ENCODE measurements at places on chromosomes 4 and X.

- no peak for DNase-seq
These were observed 11.6 kb downstream of the LPAR4 start for GRCh38 chrX:78759081-78759480.

GRCh38 chr4:76434901-76435527, at the start of gene SHROOM3:
TSS of gene SHROOM3 (plus strand) at chr4:76435229. CDS start at chr4:76436053, 824 bp downstream.
- peak; percentile 35 for DNase-seq

GRCh38 chr4:123338715-123339114, 57.9 kb upstream of the SPRY1 start:
- DNase-seq: no peak

GRCh38 chrX:68487924-68488323, 10.9 kb upstream of the YIPF6 start:
- DNase-seq: no peak

DNA sequence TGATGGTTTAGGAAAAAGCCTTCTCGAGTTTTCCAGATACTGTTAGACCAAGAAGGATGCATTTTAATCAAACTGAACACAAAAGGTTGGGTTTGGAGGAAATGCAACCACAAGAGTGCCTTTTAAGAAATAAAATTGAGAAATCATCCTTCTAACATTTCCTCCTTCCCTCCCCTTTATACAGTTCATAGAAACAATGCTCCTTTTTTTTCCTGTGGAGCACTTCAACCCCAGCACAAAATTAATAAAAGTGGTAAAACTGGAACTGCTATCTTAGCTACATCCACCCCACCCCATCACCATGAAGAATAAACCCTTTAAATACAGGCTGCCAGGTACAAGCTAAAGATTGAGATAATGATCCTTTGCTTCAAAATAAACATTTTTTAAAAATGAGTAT, 211.1 kb downstream of the RELL1 start:
- DNase-seq: no peak

DNA sequence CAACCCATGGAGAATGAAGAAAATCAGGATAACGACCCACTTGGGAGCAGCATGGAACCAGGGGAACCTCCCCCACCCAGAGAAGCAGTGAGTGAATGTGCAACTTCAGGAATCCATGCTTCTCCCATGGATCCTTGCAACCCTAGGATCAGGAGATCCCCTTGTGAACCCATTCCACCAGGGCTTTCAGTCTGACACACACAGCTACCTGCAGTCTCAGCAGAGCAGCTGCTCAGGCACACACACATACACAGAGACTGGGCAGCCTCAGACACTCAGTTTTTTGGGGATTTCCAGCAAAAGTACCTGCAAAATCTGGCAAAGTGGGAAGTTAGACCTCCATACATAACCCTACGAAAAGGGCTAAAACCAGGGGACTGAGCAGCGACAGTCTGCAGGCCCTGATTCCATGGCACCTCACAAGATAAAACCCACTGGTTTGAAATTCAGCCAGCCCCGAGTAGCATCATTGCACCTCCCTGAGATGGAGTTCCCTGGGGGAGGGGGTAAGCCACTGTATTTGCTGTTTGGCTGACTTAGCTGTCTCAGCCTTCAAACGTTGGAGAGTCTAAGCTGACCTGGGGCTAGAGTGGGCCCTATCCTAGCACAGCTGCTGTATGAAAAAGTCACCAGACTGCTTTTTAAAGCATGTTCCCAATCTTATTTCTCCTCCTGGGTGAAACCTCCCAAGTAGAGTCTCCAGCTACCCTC, 737.5 kb upstream of the NDST4 start:
- no peak for DNase-seq

DNA sequence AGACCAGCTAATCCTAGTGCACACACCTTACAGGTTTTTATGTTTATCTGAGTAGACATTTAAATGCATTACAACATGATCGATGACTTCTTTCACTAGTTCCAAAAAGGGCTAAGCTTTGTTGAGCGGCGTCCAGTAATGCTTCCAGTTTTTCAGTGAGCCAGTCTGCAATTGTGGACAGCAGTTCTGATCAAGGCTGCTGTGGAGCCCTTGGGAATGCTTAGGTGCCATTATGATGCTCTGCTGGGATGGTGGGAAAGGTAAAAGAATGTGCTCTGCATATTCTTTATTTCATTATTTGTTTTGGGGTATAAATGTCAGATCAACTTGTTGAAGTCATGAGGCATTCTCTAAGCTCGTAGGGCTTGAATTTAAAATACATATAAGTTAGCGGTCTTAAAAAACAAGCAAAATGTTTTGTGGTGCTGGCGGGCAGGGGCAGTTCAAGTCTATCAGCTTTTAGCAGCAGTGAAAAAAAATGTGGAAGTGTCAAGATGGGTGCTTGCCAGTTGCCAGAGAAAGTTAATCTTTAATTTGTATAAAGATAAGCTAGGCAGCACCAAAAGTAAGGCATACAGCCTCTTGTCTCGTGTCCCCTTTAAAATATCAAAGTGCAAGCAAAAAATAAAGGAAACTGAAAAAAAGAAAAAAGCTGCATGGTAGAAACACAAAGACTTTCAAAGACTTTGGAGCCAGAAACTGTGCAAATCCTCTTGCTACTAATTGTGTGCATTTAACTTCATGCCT, 5.8 kb downstream of the MID1IP1 start:
- no peak for DNase-seq

GRCh38 chrX:110415440-110416170, 57.0 kb downstream of the RTL9 start:
- DNase-seq: no peak

GRCh38 chr4:76059750-76060149, 14.8 kb upstream of the ART3 start:
- no peak for DNase-seq

GRCh38 chr4:159273841-159274240, 171.0 kb downstream of the RAPGEF2 start:
- no peak for DNase-seq

All from GM03348 (cell line).